ENCODE measurements at places on chromosomes 11 and 22.

- DNase-seq = no peak
These were observed 113.8 kb upstream of the THY1 start for GRCh38 chr11:119536801-119537200.

GRCh38 chr11:22491555-22492225, 133.9 kb downstream of the FANCF start:
- DNase-seq = peak; percentile 64

DNA sequence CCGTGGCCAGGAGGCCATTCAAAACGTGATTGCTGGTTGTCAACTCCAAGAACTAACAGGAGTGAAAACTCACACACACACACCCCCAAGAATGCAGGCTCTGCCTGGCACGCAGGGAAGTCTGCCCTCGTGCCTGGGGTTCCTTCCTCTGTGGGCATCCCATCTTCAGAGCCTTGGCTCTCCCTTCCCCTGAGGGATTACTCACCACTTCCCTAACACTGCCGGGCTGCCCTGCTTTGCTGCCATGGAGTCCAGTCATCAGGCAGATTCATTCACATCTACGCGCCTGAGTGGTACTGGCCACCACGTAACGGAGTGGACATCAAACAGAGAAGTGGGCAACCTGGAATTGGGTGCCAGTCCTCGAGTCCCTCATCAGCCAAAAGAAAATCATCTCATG, 120.7 kb upstream of the TMEM45B start:
- no peak for DNase-seq

DNA sequence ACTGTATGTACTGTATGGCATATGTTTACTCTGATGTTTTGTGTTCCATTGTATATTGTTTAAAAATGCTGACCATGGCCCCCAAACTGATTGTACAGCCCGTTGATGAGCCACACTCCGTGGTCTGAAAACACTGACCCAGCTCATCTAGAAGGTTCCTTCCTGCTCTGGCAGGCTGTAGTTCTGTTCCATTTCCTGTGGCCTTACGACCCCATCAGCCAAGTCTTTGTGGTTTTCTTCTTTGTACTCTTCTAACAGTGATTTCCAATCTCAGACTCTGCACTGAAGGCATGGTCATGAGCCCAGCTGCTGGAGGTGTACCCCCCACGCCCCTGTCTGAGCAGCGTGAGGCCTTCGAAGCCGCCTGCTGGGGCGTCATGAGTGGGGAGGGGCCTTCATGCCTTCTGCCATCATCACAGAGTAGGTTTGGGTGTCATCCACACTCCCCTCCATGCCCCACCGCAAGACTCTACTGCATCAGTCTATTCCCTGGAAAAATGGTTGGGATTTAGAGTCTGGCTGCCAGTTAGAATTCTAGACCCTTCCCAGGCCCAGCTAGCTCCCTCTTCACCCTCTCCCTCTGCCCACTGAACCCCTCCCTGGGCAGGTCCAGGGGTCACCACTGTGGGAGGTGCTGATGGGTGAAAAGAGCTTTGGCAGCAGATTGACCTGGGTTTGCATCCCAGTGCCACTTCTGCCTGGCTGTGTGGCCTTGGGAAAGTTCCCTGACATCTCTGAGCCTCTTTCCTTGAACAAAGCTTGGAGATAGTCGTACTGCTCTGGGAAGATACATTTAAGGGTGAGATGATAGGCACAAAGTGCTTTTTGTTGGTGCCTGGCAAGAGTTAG, 11.3 kb upstream of the C11orf96 start:
- DNase-seq = no peak

- no peak for DNase-seq
These were observed 147.3 kb downstream of the CCDC34 start for GRCh38 chr11:27215471-27216269.

GRCh38 chr11:114886644-114887265, 208.4 kb downstream of the NXPE2 start:
- DNase-seq = no peak

GRCh38 chr11:64352099-64352994, 6.6 kb upstream of the RPS6KA4 start:
- DNase-seq = no peak

DNA sequence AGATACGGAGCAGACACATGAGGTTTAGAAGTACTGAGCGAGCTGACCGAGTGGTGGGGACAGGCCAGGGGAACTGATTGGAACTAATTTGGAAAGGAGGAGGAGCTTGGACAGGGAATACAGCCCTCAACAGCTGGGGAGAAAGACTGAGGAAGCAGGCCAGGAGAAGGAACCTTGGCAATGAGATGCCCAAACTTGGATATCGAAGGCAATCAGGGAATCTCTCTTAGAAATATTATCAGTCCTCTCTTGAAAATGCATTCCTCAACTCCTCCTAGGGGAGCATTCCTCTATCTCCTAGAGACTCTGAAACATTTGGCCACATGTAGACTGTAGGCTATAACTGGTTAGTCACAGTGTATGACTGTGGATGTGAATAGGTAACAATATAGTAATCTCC, 284.6 kb downstream of the GUCY1A2 start:
- no peak for DNase-seq

DNA sequence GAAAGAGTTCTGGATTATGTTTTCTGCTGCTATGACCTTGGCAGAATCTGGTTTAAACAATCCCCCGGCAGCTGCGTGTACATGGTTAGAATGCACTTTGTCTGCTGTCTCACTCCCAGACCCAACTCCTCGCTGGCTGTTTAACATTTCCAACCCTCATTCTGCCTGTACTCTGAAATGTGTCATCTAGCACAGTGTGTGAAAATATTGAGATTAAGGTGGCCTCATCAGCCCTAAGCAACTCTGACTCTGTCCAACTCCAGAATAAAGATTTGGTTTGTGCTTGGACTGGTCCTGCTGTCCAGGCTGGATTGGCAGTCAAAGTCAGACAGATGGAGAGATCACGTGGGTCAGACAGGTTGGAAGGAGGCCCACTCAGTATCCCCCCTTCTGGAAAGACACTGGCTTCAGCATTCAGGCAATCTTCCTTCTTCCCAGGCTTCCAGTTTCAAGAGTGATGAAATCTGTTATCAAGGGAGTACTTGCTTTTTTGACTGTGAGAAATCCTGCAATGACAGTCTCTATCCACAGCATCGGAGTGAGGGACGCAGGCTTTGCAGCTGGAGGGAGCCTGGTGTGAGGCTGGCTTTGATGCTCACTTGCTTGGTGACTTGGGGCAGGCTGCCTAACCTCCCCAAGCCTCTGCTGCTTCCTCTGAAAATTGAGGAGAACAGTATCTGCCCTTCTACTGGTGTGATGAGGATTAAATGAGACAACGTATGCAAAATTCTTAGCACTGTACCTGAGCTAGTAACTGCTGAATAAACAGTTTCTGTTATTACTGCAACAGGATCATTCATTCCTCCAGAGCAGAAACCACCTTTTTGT, 29.8 kb downstream of the ABTB2 start:
- peak; percentile 84 for DNase-seq

- no peak for DNase-seq
These were observed 487.3 kb downstream of the BRD1 start for GRCh38 chr22:49340406-49340805.

DNA sequence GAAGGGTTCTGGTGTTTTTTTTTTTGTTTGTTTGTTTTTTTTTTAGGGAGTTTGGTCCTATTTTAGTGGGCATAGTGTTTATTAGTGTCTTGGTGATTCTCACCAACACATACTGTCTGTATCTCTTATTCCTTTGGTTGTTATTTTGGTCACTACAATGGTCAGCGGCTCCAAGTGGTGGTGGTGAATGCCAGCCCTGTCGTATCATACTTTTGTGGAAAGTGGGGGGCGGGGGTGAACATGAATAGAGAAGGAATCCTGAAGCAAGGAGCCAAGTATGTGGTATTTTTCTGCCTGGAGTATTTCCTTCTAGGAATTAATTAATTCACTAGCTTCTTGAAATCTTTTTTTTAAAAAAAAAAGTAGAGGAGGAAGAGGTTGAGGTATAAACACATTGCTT, 79.6 kb downstream of the GRK3 start:
- no peak for DNase-seq

DNA sequence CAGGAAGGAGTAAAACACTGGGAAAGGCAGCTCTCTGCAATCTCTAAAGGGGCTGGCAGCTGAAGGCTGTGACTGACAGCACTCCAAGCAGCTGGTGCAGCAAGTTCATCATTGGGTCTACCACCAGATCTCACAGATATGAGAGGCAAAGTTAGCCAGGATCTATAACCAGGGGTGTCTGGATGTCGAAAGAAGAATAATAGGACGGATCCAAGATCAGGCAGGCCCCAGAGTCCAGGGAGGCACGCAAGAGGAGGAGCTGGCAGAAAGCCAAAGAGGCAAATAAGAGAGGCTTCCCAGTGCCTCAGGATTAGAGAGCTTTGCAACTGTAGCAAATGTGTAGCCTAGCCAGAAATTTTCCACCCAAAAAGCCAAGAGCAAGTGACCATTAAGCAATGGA, 77.1 kb downstream of the RBMXL2 start:
- no peak for DNase-seq

DNA sequence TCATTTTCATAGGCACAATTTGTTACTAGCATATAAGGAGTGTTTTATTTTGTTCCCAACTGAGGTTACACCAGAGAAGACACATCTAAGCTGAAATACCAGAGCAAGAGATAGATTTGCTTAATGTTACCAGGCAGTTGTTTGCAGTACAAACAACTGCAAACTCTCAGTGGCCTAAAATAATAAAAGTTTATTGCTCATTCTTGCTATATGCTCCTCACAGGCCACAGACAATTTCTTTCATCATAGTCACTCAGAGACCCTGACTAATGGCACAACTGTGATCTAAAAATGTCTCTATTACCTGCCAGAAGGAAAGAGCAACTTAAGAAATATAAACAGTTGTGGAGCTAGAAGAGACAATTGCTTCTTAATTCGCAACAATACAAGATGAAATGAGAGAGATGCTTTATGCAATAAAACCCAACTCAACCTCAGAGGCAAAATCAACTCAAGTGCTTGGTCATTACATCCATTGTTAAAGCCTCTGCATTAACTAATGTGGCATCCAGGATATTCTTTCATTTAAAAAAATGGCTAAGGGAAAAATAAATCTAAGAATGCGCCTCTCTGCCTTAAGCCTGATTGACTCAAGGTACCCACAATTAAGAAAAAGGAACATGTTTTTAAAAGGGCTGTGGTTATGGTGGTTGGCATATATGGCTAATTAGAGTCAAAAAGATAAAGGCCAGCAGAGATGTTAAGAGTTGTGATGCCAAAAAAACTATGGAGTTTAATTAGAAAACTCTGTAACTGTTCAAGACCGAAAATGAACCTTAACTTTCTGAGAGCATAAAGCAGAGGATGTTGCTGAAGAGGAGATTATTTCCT, 103.7 kb downstream of the CD44 start:
- no peak for DNase-seq

DNA sequence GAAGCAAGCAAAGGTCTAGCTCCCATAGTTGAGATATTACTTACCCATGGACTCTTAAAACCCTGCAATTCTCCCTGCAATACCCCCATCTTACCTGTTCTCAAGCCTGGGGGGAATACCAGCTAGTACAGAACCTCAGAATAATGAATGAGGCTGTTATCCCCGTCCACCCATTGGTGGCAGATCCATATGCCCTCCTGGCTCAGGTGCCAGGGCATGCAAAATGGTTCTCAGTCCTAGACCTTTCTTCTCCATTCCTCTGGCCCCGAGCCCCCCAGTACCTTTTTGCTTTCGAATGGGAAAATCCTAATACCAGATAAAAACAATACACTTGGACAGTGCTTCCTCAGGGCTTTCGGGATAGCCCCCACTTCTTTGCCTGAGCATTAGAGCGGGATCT, 86.4 kb downstream of the PIWIL4 start:
- DNase-seq = no peak

DNA sequence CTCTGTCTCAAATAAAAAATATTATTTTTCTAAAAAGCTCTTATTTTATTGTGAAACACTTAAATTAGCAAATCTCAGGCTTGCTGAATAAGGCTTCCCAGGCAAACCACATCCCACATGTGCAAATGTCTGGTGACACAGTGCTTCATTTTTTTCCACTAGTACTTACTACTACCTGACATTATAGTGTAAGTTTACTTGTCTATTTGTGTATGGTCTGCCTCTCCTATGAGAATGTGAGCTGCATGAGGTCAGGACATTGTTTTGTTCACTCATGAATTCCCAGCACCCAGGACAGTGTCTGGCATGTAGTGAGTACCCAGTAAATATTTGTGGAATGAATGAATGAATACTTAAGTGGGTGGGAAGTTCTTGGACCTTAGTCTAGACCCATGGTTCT, 103.1 kb downstream of the PTPRJ start:
- no peak for DNase-seq

Measured in right hindlimb (tissue), 1 donor.